Tongue (tissue), 3 donors: ENCODE measurements at places on chromosomes 6 and 20.

DNA sequence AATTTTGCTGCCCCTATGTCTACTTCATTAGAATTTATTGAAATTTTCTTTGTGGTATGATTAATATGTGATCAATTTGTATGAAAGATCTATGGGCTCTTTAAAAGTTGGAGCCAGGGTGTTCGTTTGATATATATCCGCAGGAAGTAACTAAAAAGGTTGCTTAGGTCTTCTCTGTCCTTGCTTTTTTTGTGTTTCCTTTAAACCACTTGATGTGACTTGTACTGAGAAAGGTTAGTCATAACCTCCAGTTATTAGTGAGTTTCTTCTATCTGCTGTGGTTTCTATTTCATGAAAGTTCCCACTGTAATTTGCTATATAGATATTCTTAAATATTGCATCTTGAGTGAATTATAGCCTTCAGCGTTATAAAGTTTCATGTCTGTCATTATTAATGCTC, 585.3 kb upstream of the ARID1B start:
- DNase-seq: no peak

- DNase-seq: no peak
These were observed 49.3 kb downstream of the GFOD1 start for GRCh38 chr6:13438126-13438525.

GRCh38 chr20:3239026-3239866, at the start of gene SLC4A11:
SLC4A11 (minus strand) TSS chr20:3239190; CDS start chr20:3239137, 53 bp downstream.
- peak; percentile 49 for DNase-seq

DNA sequence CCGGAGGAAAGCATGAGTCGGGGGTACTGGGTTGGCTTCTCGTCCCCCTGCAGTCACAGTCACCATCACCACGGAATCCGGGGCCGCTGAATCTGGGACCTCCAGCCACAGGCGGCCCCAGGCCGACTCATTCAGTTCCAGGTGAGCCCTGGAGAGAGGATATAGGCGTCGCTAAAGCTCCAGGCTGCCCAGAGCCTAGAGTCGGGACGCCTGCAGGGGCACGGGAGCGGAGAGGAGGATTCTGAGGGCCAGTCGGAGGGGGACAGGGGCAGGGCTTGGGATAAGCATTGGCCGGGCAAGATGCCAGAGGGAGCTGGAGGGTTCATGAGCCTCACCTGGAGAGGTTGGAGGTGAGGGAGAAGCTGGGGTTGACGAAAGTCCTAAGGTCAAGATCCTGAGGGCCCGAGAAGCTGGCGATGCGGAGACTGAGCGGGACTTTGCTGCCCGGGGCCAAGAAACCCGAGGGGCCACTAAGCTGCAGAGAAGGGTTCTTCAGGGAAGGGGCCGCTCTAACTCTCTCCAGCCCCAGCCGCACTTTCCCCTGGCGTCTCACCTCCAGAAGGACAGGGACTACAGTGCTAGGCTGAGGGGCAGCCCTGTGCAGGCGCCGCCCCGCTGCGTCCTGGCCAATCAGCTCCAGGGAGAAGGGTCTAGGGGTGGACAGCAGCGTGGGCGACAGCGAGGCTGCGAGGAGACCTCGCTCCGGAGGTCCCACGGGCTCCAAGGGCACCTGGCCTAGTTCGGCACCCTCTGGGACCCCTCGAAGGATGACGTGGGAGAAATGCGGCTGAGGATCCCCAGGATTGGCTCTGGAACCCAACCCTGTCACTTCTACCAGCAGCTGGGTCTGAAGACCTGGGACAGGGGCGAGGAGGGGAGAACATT, 3.7 kb downstream of the SAPCD1 start:
- no peak for DNase-seq

- DNase-seq: peak; percentile 82
These were observed 151.1 kb upstream of the B3GAT2 start for GRCh38 chr6:71107911-71108420.

GRCh38 chr20:50521221-50522052, 11.3 kb downstream of the PTPN1 start:
- no peak for DNase-seq
